Stimulated activated CD8-positive, alpha-beta memory T cell treated with anti-CD3 and anti-CD28 coated beads, Interleukin-15, amount 100 ng/mL, for 4 hours (primary cell): ENCODE measurements at places on chromosomes 5 and 9.

DNA sequence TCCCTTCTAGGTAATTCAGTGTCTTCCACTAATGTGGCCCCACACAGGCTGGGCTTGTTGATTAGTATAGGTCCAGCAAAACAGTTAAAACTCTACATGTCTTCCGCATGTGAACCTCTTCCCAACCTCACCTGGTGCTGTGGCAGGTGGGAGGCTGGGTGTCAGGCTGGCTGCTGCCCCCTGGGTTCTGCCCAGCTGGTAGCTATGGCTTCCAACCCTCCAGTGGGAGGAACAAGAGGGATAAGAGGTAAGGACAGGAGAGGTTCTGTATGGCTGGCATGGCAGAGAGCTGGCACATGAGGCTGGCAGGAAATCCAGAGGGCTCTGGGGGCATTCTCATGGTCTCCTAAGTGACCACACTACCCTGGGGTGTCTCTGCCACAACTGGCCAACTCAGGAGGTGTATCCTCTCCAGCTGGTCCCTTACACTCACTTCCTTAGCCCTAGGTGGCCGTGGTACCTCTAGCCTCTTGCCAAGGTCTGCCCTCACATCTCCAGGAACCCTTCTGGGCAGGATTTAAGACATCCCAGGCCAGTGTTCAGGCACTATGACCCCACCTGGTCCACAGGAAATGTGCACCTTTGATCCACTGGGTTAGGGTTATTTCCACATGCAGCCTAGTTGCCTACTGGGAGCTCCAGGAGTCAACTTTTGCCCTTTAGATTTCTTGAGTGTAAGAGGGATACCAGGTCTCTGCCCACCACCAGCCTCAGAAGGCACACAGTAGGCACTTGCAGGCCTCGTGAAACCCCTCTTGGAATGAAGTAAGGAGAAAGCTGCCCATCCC is 41.7 kb downstream of the AHRR start:
- no peak for DNase-seq

DNA sequence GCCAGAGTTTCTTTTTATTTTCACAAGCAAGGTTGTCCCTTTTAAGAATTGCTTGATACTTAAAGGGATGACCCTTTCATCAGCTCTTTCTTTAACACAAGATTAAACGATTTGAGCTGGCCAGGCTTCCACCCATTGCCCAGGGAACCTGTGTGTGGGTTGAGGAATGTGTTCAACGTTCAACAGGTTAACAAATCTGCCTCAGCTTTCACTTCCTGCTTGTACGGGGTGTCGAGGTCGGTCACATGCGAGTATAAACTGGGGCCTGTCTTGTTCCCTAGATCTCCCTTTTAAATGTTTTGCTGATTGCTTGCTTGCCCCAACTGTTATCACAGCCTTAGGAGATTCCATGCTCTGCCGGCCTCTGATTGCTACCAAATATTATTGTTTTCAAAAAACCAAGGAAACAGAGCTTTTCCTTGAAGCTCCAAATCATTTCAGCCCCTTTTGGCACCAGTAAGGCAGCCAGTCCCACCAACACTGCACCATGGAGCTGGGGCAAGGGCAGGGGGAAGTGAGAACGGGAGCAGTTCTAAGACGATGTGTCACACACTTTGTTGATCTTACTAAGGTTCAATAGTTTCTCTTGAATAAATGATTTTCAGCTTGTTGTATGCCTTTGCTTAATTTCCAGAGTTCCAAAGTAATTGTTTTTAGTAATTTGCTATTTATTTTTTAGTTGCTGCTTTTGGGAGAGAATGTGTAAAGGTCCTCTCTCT is 10.7 kb upstream of the CLK4 start:
- no peak for DNase-seq

DNA sequence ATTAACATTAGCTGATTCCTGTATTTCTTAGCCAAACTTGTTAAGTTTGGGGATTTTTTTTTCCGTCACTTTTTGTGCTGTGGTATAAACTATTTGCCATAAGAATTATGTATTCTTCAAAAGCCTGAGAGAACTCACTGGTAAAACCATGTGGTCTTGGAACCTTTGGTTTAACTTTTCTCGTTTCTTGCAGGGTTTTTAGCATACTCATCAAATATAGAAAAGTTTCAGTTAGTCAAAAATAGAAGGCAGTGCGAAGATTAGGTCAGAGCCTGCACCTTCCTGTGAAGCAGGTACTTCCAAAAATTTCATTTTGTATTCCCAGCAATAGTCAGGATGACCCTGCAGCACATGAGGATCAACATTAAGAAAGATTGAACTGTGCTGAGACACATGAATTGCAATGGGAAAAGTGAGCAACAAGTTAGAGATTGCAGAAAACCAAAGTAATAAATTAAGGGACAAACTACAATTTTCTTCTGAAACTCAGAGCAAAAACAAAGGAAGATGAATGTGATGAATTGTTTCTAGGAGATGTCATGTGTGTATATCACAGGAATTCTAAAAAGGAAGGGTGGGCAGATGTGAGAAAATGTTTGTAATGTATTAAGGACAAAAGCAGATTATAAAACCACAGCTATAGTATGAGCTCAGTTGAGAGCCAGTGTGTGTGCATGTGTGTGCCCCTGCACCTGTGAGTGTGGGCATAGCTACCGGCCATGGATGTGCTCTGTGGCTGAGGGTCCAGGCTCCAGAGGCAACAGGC is 102.2 kb downstream of the ANGPTL2 start:
- DNase-seq: no peak

GRCh38 chr9:129560881-129561306 is 60.0 kb downstream of the C9orf50 start:
- DNase-seq: no peak

DNA sequence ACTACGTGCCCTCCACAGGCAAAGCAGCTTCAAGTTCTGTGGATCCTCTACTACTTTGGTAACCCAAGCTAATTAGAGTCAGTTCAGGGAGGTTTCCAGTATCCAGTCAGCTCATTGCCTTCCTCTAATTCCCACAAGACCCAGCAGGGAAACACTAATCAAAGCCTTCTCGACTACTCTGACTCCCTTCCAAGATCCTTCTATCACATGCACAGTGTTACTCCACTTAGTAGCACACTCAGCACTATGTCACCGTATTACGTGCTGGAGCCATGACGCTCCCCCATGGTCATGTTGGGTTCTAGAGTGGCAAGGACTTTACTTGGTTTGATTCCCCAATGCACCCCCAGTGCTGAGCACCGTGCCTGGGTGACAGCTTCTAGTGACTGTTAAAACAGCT is 53.0 kb downstream of the DCP2 start:
- no peak for DNase-seq
